ENCODE measurements at places on chromosomes 12 and 14.
A peak's percentile ranks its signal among the peaks of the same experiment; 100 is the strongest.

GRCh38 chr14:38285962-38286361 is 30.1 kb upstream of the CLEC14A start:
- H3K36me3 ChIP-seq: no peaks in the 10 kb centered on the region
- no peaks in the 10 kb centered on the region for H3K27me3 ChIP-seq
- H3K27ac ChIP-seq: no peak overlapping the region
- H3K4me3 ChIP-seq: no peak overlapping the region
- DNase-seq: no peak

DNA sequence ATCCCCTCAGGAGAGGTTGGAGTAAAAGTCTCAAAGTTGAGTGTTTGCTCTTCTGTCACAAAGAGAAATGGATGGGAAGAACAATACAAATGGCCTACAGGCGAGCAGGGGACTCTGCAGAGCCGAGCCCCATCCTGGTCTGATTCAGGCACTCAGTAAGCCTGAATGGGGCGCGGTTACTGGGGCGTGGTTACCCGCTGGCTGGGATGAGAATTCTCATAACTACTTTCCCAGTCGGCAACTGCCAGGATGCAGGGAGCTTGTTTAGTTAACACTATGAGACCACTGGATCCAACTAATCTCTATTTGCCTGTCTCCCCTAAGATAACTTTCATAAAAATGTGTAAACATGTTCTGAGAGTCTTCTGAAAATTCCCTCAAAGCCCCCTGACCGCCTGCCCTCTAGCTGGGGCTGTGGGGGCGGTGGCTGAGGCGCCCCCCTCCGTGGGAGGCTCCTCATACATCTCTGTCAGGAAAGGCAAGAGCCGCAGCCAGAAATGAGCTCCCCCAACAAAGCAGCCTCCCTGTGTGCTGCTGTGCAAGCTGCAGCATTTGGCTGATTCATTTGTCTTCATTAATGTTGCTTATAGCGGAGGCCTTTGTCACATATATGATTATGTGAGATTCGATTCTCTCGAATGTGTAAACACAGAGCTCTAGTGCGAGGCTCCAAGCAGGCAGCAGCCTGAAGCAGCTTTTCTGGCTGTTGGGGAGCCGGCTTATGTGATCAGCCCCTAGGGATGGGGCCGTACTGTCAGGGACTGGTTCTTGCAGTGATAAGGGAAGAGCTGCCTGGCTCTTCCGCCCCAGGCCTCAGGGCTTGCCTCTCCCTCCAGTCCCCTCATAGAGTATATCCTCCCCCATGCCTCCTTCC is 126.1 kb upstream of the ARHGAP5 start:
- DNase-seq: peak; percentile 68
- no peaks in the 10 kb centered on the region for H3K4me1 ChIP-seq
- no peak overlapping the region for H3K27ac ChIP-seq
- H3K36me3 ChIP-seq: no peaks in the 10 kb centered on the region
- H3K27me3 ChIP-seq: no peaks in the 10 kb centered on the region
- no peak overlapping the region for H3K4me3 ChIP-seq

- no peaks in the 10 kb centered on the region for H3K27me3 ChIP-seq
- DNase-seq: no peak
- no peaks in the 10 kb centered on the region for H3K4me1 ChIP-seq
- no peaks in the 10 kb centered on the region for H3K36me3 ChIP-seq
- H3K4me3 ChIP-seq: no peak overlapping the region
Measured at GRCh38 chr12:66154776-66155175, 15.0 kb downstream of the TMBIM4 start.

DNA sequence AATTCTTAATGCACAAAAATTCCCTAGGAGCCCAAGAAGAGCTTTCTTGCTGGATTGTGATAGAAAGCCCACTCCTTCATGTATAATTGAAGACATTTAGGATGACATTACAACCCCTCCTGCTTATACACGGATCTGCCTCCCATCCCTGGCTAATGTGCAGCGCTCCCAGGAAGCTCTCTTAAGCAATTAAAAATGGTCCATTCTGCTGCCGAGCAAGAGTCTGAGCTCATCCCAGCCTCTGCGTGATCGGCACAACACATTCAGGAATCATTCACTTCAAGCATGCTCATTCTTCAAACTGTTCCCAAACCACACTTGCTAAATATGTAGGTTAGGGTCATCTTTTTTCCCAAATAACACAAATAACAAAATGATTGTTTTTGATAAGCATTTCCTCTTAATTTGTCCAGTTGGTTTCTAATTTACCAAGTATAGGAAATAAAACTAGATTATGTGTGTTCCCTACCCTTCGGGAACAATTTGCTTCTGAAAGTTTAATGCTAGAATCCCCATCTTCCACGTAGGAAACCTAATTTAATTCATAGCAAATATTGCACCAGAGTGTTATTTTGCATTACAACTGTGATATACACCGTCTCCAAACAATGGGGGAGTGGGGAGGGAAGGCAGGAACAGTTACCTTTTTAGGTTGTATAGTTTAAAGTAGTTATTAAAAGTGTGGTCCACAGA is 17.3 kb upstream of the TMEM233 start:
- H3K36me3 ChIP-seq: no peaks in the 10 kb centered on the region
- no peaks in the 10 kb centered on the region for H3K4me1 ChIP-seq
- H3K27ac ChIP-seq: no peak overlapping the region

GRCh38 chr12:129641926-129642325 is 261.9 kb downstream of the TMEM132D start:
- no peak for DNase-seq
- no peaks in the 10 kb centered on the region for H3K27me3 ChIP-seq
- H3K4me3 ChIP-seq: no peak overlapping the region

DNA sequence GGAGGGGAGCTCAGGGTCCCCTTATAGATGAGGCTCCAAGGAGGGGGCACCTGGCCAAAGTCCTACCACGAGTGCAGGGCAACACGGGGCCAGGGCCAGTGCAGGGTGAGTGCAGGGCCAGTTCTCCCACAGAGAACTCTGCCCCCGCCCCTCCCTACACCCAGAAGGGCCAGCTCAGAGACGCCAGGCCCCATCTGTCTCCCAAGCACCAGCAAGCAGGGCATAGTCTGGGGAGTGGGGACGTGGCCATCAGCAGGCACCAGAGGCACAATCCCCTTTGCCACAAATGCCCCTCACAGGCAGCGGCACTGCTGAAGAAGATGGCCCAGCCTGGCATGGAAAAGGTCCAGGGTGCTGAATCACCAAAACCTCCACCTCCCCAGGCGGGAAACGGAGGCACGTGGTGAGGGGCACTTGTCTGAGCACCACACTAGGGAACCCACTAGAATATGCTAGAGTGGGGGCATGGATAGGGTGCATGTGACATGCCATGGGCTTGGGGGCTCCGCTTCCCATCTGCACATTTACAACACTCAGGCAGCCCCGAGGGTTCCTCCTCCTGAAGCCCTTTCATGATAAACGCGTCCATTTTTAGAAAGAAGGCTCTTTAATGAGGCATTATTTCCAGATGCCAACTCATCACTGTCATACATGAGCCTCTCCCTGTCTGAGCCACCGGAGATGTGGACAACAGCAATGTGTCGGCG is 17.8 kb downstream of the CCDC85C start:
- DNase-seq: no peak
- no peaks in the 10 kb centered on the region for H3K4me1 ChIP-seq
- no peak overlapping the region for H3K4me3 ChIP-seq
- no peaks in the 10 kb centered on the region for H3K27me3 ChIP-seq

- H3K27ac ChIP-seq: no peak overlapping the region
- no peak overlapping the region for H3K4me3 ChIP-seq
- H3K36me3 ChIP-seq: no peaks in the 10 kb centered on the region
- no peaks in the 10 kb centered on the region for H3K27me3 ChIP-seq
- H3K4me1 ChIP-seq: no peaks in the 10 kb centered on the region
- DNase-seq: no peak
Measured at GRCh38 chr14:38122241-38122640, 85.5 kb upstream of the SSTR1 start.

DNA sequence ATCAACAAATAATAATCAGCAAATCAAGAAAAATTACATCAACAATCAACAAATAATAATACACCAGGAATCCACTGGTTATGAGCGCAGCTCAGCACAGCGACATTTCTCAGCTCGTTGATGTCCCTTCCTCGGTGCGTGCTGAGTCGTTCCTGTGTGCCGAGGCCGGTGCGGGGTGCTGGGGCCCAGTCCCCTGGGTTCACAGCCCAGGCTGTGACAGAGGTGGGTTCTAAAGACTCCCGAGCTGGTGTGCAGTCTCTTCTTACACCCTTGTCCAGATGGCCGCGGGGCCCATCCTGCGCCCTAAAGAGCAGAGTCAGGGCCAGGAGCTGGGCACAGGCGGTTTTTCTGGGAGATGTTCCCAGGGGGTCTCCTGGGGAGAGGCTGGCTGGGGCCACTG is 26.9 kb upstream of the TRAF3 start:
- no peak for DNase-seq
- no peak overlapping the region for H3K4me3 ChIP-seq
- H3K27ac ChIP-seq: no peak overlapping the region

GRCh38 chr12:52836042-52836466 is 1.9 kb upstream of the KRT79 start:
- peak; percentile 66 for DNase-seq
- no peaks in the 10 kb centered on the region for H3K27me3 ChIP-seq
- no peaks in the 10 kb centered on the region for H3K36me3 ChIP-seq
- no peak overlapping the region for H3K4me3 ChIP-seq

DNA sequence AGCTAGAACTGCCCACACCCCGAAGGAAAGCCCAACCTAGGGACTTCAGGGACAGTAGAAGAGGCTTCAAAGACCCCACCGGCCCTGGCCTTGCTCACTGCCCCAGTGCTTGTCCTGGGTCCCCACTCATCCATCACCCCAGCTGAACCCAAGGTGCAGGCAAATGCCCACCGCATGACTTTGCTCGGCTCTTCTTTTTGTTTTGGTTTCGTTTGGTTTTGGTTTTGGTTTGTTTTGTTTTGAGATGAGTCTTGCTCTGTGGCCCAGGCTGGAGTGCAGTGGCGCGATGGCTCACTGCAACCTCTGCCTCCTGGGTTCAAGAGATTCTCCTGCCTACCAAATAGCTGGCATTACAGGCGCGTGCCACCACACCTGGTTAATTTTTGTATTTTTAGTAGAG is 9.0 kb downstream of the CCDC85C start:
- no peak overlapping the region for H3K4me3 ChIP-seq
- no peaks in the 10 kb centered on the region for H3K27me3 ChIP-seq
- no peaks in the 10 kb centered on the region for H3K36me3 ChIP-seq
- H3K27ac ChIP-seq: no peak overlapping the region

- no peaks in the 10 kb centered on the region for H3K36me3 ChIP-seq
- H3K4me1 ChIP-seq: no peaks in the 10 kb centered on the region
- no peak overlapping the region for H3K4me3 ChIP-seq
- peak overlapping the region; percentile 4 for H3K27ac ChIP-seq
- H3K27me3 ChIP-seq: no peaks in the 10 kb centered on the region
Measured at GRCh38 chr12:122035292-122035691, 13.6 kb downstream of the BCL7A start.

GRCh38 chr12:121245031-121245430 is 35.1 kb downstream of the P2RX4 start:
- H3K27me3 ChIP-seq: no peaks in the 10 kb centered on the region
- no peaks in the 10 kb centered on the region for H3K36me3 ChIP-seq
- no peak overlapping the region for H3K4me3 ChIP-seq
- no peak overlapping the region for H3K27ac ChIP-seq
- no peaks in the 10 kb centered on the region for H3K4me1 ChIP-seq
- no peak for DNase-seq

DNA sequence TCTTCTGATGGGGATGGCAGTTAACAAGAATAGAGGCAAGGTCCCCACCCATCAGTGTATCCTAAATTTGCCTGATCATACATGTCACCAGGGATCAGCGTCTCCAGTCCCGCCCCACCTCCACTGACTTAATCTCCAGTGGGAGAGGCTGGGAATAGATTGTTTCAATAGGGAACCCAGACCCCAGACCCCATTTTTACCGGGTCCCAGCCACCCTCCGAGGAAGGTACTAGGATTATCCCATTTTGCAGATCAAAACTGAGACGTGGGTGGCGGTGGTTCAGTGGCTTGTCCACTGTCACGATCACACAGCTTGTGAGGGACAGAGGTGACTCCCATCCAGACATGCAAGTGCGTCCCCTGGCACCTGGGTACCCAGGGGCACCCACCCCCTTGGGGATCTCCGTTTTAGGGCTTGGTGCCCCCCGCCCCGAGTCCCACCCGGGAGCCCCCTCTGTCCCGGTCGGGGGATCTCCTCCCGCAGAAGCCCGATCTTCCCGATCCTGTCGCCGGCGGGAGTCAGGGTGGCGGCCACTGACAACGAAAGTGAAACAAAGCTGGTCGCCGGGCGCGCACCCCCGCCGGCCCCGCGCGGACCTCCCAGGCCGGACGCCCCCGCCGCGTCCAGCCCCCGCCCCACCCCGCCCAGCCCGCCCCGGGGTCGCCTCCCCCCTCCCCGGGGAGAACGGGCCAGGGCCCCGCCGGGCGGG is 523 bp downstream of the WSB2 start:
- no peaks in the 10 kb centered on the region for H3K36me3 ChIP-seq
- DNase-seq: peak; percentile 87
- no peaks in the 10 kb centered on the region for H3K27me3 ChIP-seq
- peak overlapping the region; percentile 99 for H3K4me3 ChIP-seq
- no peaks in the 10 kb centered on the region for H3K4me1 ChIP-seq

DNA sequence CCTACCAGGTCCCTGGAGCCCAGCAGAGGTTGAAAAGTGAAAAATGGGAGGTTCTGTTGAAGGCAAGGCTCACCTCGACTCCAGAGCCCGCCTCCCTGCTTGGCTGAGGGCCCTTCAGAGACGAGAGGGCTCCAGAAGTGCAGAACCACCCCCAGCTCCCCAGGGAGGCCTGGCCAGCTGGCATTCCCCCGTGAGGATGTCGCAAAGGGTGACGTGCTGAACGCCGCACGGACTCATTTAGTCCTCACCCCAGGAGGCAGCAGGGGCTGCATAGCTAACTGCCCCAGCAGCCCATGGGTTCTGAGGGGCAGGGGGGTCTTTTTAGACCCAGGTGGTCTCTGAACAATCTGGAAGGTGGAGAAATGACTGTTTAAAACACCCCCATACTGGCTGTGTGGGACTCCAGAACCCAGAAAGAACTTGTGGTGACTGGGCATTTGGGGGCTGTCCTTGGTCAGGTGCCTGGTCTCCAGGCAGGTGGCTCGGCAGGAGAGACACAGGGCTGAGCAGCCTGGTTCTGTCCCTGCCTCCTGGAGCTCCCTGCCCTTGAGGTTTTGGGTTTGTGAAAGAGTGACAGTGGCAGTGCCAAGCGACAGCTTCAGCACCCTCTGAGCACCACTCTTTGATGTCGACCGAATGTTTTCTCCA is 32.0 kb downstream of the ANAPC7 start:
- H3K27ac ChIP-seq: peak overlapping the region; percentile 8
- H3K36me3 ChIP-seq: no peaks in the 10 kb centered on the region
- peak; percentile 76 for DNase-seq
- H3K4me1 ChIP-seq: peaks cover 1% of the 10 kb centered on the region
- H3K27me3 ChIP-seq: no peaks in the 10 kb centered on the region
- no peak overlapping the region for H3K4me3 ChIP-seq

- no peaks in the 10 kb centered on the region for H3K27me3 ChIP-seq
- no peak overlapping the region for H3K4me3 ChIP-seq
- H3K27ac ChIP-seq: no peak overlapping the region
- H3K4me1 ChIP-seq: no peaks in the 10 kb centered on the region
- no peaks in the 10 kb centered on the region for H3K36me3 ChIP-seq
Measured at GRCh38 chr12:26113181-26113654, 11.6 kb downstream of the BHLHE41 start.

- H3K27ac ChIP-seq: no peak overlapping the region
- H3K27me3 ChIP-seq: no peaks in the 10 kb centered on the region
- H3K4me1 ChIP-seq: peaks cover 13% of the 10 kb centered on the region
- no peak for DNase-seq
- no peaks in the 10 kb centered on the region for H3K36me3 ChIP-seq
Measured at GRCh38 chr14:68396461-68396860, 396.4 kb downstream of the ZFP36L1 start.

- no peak overlapping the region for H3K27ac ChIP-seq
- no peaks in the 10 kb centered on the region for H3K36me3 ChIP-seq
- H3K4me1 ChIP-seq: no peaks in the 10 kb centered on the region
Measured at GRCh38 chr14:104856869-104857860, 7.9 kb upstream of the CEP170B start.
